NCI-H2081 (cell line): ENCODE measurements at places on chromosomes 7 and 10.

DNA sequence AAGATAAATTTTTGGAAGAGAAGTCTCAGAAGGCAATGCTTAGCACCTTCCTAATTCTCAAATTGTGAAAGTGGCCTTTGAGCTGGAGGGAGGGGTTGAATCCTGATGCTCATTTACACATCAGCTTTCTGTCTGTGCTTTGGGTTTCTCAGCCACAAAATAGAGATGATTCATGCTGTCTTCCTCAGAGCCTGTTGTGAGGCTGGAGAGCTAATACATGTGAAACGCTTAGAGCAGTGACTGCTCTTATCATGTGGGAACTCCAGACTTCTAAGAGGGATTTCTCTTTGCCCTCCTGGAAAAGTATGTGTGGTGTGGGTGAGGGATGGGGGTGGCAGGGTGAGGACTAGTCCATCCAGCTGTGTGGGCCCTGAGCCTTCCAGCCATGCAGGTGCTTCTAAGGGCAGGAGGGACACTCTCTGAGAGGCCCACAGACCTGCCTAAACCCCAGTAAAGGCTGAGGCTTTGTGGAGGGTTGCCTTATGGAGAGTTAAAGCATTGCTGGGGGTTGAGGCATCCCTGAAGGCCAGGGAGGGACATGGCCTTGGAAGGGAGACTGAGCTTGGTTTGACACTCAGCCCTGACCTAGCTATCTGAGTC, 4.8 kb upstream of the EVX1 start:
- no peak for DNase-seq

- DNase-seq: no peak
Observed at GRCh38 chr7:7944619-7945282, 23.8 kb upstream of the GLCCI1 start.

DNA sequence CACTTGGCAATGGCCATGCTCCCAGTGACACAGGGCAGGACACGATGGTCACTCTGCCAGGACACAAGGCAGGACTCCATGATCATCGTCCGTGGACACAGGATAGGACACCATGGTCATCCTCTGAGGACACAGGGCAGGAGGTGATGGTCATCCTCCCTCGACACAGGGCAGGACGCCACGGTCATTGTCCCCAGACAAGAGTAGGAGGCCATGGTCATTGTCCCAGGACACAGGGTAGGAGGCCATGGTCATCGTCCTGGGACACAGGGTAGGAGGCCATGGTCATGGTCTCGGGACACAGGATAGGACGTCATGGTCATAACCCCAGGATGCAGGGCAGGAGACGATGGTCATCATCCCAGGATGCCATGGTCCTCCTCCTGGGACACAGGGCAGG, 289.2 kb downstream of the TCERG1L start:
- no peak for DNase-seq

DNA sequence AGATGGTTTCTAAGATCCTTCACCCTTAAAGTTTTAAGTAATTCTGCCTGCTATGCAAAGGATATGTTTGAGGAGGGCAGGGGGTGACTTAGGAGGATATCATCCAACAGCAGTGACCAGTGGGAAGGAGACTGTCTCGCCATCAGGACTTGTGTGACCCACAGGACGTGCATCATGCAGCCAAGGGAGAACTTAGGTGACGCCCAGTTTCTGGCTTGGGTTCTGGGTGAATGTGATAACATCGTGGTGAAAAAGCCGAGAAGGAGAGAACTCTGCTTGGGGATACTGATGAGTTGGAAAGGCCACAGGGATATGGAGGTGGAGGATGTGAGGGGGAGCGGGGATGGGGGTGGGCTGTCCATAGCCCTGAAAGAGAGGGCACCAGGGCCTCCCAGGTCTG, 3.8 kb downstream of the WIPI2 start:
- no peak for DNase-seq

GRCh38 chr10:78375854-78376785, 342.5 kb downstream of the RPS24 start:
- DNase-seq: no peak

DNA sequence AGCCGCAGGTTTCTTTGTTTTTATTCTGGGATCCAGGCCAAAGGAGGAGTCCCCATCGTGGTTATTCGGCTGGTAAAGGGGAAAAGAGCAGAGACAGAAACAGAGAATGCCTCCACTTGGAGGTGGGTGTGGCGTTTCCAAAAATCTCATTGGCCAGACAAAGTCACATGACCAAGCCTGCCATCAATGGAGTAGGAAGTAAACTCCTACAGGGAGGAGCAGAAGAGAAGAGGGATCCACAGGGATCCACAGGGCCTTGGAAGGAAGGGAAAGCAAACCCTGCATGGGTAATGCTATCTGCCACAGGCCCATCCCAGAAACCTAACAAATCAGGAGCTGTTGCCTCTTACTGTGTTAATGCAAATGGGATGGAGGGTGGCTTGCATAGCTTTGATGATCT, 425.7 kb upstream of the GALNT17 start:
- no peak for DNase-seq

GRCh38 chr10:112369495-112370423, 4.2 kb upstream of the ACSL5 start:
- DNase-seq: no peak

GRCh38 chr10:102120991-102121738, 997 bp upstream of the LDB1 start:
- DNase-seq: peak; percentile 27

DNA sequence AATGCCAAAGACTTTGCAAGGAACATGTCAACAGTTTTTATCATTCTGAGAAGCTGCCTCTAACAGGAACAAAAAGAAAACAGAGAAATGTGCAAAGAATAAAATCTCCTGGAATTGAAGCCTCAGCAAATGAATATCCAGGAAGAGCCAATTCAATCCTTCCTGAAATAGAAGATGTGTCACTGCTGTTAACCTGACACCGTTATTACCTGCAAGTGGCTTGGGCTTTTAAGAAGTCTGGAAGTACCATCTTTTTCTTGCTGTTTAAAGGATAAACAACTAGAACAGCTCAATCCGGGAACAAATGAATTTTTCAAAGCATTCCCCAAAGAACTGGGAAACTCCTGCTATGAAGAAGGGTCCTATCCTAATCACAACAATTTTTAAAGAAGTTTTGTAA, 434.8 kb downstream of the KCNMA1 start:
- DNase-seq: no peak

GRCh38 chr7:132430041-132430855, 146.0 kb downstream of the PLXNA4 start:
- DNase-seq: no peak

- DNase-seq: peak; percentile 18
Observed at GRCh38 chr7:13327669-13328068, 640.2 kb downstream of the ARL4A start.

- peak; percentile 27 for DNase-seq
Observed at GRCh38 chr10:101643546-101643945, 51.4 kb downstream of the FBXW4 start.

DNA sequence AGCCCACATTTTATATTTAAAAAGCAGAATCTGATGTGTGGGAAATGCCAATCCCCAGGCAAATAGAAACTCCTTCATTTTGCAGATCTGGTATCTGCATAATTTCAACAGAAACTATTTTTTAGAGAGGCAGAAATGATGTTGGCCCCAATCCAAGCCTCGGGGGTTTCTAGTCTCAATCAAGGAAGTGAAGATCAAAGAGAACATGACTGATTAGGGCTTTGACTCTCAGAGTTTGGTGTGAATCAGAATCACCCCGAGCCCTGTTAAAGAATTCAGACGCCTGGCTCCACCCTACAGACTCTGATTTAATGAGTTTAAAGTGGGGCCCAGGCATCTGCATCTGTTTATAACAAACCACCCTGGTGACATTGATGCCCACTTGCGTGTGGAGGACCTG, 36.7 kb upstream of the UBE2H start:
- DNase-seq: no peak

GRCh38 chr7:2897023-2897422, 52.9 kb upstream of the GNA12 start:
- no peak for DNase-seq

GRCh38 chr7:141738592-141739013, 445 bp downstream of the SSBP1 start:
- no peak for DNase-seq

DNA sequence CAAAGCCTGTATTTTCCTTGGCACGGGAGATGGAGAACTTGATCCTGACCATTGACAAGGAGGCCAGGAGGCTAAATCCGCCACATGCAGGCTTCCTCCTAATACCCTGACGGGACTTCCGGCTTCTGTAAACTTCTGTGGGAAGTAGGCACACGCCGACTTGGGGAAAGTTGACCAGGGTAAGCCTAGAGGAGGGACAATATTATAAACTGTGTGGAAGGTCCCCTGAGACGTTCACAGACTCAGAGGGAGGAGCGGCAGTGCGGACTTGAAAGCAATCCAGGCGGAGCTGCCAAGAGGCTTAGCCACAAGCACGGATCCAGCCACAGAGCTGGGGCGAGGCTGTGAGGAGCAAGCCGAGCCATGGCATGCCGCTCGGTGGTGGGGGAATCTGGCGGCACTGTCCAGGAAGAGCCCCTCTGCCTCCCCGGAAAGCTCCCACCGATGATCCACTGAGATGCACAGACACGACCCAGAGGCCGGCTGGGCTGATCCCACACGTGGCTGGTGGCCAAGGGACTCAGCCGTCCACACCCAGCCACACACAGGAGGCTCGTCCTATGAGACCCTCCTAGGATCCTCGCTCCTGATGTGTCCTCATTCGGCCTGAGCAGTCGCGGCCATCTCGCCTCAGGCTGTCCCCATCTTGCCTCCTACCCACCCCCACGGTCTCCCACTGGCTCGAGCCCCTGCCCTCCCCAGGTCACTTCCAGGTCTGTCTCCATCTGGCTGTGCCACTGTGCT, 40.0 kb upstream of the INSIG1 start:
- no peak for DNase-seq

GRCh38 chr10:38027986-38028385, 17.5 kb downstream of the ZNF33A start:
- DNase-seq: no peak

GRCh38 chr7:137760111-137760510, 86.7 kb downstream of the DGKI start:
- DNase-seq: peak; percentile 38

- no peak for DNase-seq
Observed at GRCh38 chr10:125984346-125984745, 88.0 kb downstream of the FANK1 start.

GRCh38 chr10:121984463-121984862, 4.5 kb upstream of the TACC2 start:
- DNase-seq: no peak

DNA sequence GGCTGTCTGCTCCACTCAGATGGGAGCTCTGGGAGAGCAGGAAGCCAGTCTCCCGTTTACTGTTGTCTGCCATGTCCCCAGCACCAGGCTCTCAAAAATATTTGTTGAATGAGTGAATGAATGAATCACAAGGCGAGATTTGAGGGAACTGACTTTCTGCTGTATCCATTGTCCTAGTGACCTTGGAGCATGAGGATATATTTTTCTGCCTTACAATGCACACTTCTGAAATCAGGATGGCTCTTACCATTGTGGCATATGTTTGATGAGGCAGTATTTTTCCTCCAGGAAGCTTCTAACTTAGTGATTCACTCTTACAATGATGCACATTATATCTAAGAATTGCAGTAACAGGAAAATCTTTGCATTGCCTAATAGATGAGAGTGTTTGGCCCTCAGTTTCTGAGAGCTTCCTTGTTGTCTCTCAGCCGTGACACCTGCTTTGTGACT, 136.4 kb downstream of the RPS24 start:
- no peak for DNase-seq

DNA sequence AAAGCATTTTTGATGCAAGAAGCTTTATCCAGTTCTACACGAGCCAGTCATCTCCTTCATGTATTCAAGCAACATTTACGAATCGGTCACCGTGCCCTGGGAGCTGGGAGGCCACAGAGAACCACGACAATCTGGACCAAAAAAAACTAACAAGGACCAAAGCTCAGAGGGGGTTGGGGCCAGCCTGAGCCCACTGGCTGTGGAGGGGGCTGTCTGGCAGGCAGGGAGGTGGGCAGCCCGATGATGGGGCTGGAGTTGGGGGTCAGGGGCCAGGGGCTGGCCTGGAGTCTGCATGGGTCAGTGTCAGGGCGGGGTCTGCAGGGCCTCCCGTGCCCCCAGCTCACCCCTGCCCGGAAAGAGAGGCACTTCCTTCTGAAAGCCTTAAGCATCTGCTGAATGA, 12.5 kb upstream of the GRIFIN start:
- no peak for DNase-seq

- no peak for DNase-seq
Observed at GRCh38 chr10:27747096-27747451, 1.5 kb upstream of the MKX start.

GRCh38 chr7:37425498-37425897, 23.2 kb downstream of the ELMO1 start:
- no peak for DNase-seq

GRCh38 chr7:70700941-70701425, 431.0 kb upstream of the GALNT17 start:
- no peak for DNase-seq

GRCh38 chr7:6157685-6158423, 114.6 kb downstream of the CYTH3 start:
- DNase-seq: no peak

GRCh38 chr7:70743531-70744325, 388.2 kb upstream of the GALNT17 start:
- DNase-seq: no peak

DNA sequence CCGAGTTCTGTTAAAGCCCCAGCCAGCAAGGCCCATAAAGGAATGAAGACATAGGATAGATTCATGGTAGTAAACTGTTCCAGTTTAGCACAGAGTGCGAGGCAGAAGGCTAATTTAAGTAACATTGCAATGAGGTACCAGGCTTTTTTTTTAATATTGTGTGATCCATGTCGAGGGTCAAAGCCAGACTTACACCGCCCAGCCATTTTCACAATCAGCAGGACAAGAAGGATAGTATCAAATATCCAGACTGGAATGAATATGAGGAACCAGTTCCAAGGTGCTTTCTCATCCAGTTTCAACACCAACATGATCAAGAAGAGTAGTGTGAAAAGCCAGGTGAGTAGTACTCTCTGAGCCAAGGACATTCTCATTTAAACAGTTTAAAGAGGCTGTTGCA, 4.2 kb downstream of the TMEM60 start:
- DNase-seq: no peak

DNA sequence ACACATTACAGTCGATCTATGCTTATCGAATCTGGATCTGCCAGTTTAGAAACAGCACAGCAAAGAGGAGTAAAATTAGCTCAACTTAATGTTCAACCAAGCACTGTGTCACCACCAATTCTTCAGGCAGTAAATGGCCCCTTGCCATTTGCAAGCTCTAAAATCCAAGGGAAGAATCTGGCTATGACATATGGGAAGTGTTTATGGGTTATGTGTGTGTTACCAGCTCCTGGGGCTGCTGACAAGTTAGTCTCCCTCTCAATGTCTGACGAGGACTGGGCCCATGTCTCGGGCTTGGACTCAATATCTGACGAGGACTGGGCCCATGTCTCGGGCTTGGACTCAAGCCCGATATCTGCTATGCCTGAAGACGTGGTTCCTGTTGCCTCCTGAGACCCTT, 5.7 kb upstream of the ITIH2 start:
- no peak for DNase-seq

- no peak for DNase-seq
Observed at GRCh38 chr10:42827201-42827600, 44.6 kb downstream of the BMS1 start.

- no peak for DNase-seq
Observed at GRCh38 chr7:146661435-146661834, 544.8 kb downstream of the CNTNAP2 start.
